ENCODE measurements at places on chromosomes 4 and X.

- no peak for DNase-seq
Measured at GRCh38 chr4:51943221-51943620, 76.9 kb downstream of the LRRC66 start.

DNA sequence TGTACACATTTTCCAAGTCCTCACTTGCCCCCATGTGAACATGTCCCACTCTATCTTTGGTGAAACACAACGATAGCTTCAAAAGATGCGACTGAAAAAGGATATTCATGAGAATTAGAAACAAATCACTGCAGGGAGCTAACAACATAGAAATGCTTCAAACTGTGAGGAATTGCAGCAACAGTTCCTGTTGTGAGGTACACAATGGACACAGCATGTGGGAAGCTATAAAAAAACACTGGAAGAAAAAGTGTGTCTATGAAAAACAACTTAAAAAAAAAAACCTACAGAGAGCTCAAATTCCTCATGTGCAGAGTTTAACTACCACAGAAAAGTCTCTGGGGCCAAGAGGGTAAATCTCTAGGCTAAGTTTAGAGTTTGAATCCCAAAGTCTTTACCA, 51.6 kb upstream of the BLTP1 start:
- no peak for DNase-seq

- no peak for DNase-seq
Measured at GRCh38 chr4:46931981-46932380, 22.9 kb upstream of the COX7B2 start.

DNA sequence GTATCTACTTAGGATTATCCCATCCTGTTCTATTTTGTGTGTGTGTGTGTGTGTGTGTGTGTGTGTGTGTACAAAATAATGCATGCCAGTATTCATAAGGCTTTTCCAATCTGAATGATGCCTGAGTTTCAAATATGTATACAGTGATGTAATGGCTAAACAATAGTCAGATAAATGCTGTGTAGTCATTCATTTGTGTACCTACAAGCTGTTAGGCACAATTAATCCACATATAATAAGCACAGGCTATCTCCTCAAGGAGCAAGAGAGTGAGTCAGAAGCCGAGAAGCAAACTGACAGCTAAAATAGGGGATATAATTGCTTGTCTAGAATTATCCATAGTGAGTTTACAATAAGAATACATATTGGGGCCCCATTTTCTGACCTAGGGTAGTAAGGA, 15.7 kb downstream of the DMD start:
- no peak for DNase-seq

DNA sequence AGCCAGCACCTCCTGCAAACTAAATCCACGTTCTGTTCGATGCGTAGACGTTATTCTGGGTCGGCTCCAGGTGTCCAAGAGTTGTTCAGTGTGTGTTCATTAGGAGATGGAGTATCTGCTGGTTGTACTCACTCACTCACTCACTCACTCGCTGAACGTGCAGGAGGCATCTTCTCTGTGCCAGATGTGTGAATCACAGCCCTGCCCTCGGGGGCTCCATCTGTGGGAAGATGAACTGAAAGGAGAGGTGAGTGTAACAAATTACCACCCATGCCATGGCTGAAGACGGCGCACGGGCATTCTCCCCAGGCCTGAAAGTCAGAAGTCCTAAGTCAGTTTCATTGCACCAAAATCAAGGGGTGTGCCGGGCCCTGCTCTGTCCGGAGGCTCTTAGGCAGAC, 16.1 kb downstream of the NSG1 start:
- no peak for DNase-seq

All from NCI-H1436 treated with DMSO at 0.1 percent for 48 hours (cell line).